Upper lobe of right lung (tissue), 1 donor: ENCODE measurements at places on chromosomes 4 and X. TPM values are rescaled to one million over a fixed set of nuclear protein-coding genes. Genes with fewer than 3 reads are reported as not detected.

GRCh38 chr4:95959633-95960032 is 119.7 kb downstream of the PDHA2 start:
- no peak for DNase-seq

- DNase-seq = no peak
These were observed 145.1 kb downstream of the CBR4 start for GRCh38 chr4:168864821-168865541.

CXCR3 gene
- total RNA-seq = 1.6 TPM

DNA sequence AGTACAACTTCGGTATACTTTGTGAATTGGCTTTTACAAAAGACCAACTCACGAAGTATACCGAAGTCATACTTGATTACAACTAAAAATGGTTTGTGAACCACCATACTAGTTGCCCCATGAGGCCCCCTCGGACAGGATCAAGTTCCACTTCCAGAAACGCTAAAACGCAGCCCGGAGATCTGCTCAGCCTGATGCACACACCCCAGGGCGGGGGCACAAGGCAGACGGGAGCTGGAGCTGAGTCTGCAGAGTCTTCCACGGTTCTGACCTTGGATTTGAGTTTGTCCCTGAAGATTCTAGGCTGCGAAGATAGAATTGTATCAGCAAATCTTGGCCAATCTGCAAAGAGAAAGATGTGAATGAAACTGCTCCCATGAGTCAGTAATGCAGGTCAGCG is 118.1 kb downstream of the SORCS2 start:
- no peak for DNase-seq

- no peak for DNase-seq
These were observed 24.7 kb downstream of the RPL9 start for GRCh38 chr4:39433878-39434492.

GRCh38 chr4:117326091-117326490 is 240.7 kb upstream of the TRAM1L1 start:
- DNase-seq = no peak

- DNase-seq = no peak
These were observed at the start of gene GDPD2 for GRCh38 chrX:70422851-70423341. GDPD2 (plus strand) TSS chrX:70423314; CDS start chrX:70424985, 1,671 bp downstream.

DNA sequence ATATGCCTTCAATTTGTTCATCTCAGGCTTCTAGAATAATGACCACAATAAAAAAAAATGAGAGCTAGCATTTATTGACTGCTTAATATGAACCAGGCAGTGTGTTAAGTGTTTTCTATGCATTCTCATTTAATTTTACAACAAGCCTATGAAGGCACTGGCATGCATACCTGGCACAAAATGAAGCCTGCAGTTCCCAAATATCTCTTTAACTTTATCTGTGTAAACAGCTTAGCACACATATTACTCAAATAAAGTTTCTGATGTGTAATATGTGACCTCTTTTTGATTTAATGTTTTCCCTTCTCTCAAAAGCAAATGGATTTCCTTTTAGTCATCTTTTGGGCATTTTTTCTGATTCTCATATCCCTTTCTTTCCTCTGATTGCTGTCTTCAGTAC is 671.8 kb downstream of the PCDH7 start:
- no peak for DNase-seq

DNA sequence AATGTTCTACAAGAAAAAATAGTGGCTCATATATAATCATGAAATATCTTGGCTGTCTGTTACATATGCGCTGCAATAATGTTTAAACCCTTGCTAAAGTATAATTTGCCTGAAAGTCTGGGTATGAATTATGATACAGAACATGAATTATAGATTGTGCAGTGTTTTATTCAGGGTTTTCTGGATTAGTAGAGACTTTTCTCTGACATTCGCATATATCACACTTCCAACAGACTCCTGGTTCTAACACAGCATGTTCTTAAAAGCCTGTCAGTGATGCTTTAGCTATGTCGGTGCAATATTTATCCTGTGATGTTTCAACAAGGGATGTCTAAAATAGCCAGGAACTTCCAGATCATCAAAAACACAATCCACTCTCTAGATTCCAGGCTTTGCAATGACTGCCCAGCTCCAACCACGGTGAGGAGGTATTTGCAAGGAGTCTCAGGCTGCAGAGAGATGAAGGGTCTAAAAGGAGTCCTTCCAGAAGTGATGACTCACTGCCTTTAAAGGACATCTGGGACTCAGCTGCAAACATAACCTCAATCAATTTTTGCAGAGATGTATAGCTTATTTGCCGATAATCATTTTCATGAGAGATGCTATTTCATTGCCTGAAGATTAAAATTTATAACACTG is 69.4 kb downstream of the RWDD4 start:
- no peak for DNase-seq

SPANXA1 gene
- not detected for total RNA-seq

MAGEA12 gene
- not detected for total RNA-seq

GRCh38 chrX:119935215-119935874 is 8.2 kb downstream of the NKAP start:
- no peak for DNase-seq

DNA sequence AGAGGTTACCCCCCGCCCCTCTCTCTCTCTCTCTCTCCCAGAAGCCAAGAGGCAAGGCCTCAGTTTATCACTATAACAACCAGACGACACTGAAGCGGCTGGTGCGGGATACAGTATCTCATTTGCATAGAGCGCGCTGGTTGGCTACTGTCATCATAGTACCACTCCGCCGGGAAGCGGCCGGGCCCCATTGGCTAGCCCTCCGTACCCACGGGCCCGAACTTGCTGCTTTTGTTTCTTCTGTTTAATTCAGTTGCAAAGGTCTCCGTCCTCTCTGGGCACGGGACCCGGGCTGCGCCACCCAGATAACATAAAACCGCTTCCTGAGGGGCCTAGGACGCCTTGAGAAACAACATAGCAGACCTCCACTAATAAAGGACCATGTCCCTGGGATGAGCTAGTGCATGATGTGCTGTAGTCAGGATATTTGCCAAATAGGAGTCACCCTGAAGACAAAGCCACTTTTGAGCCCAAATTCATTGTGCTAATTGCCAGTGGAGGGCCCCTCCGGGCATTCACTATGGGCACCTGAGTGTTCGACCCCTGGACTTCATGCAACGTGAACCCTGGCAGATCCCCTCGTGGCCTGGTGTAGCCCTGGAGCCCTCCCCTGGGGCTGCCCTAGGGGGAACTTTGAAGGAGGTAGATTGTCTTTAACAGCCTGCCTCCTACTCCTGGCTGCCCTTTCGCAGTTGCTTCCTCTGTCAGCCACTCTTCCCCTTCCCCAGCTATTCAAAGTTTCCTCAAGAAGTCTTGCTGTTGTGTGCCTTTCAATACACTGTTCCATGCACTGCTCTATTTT is at the start of gene PCYT1B:
PCYT1B (minus strand) TSS at position 91 of the 802 bp plus-strand sequence. CDS start 242 bp downstream, outside the sequence.
- DNase-seq = peak; percentile 62

DNA sequence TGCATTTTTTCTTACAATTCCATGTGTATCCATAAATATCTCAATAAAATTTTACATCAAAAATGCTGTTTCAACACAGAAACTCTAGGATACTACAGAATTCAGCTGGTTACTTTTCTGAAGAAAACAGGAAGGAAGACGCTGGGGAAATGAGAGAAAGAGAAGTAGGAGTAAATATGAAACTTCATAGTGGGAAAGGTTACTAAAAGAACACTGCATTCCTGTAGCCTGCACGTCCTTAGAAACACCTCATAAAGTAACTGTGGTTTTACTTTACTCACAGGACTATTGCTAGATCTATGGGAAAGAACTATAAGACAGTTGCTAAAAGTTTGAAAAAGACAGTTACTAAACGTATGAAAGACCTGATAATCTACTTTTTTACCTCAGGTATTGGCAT is 23.1 kb downstream of the ATP11C start:
- DNase-seq = no peak

SMAD1 gene
- total RNA-seq = 23.9 TPM

- no peak for DNase-seq
These were observed 8.7 kb upstream of the ITGB1BP2 start for GRCh38 chrX:71292669-71293365.

DNA sequence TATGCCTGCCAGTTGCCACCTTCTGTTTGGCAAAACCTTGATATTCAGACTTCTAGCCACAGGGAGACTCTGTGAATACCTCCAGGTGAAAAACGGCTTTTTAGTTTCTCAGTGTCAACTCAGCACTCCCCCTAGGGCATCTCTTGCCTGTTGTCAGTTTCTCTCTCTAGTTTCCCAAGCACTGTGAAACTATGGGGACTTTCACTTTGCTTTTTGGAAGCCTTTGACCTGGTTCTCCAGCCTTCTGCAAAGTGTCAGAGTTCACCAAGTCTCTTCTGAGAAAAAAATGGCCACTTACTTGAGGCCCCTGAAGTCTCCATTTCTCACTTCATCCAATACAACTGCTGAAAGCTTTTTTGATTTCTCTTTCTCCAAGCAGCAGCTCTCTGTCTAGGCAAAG is 521.5 kb downstream of the INPP4B start:
- no peak for DNase-seq

DNA sequence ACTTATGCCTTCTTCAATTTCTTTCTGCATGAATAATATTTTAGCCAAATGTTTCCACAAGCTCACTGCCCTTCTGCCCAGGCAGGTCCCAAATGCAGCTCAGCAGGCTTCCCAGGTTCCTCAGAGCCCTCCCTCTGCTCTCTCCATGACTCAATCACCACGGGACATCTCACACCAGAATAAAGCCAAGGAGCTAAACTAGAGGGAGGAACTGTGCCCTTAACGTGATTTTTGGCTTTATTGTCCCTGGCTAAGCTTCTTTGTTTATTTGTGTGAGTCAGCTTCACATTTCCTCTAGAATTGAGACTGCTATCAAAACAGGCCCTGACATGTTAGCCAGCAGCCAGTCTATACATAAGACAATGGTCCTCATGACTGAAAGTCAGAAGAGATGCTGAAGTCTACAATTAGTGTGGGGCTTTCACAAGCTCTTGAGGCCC is 186.4 kb upstream of the GALNT7 start:
- no peak for DNase-seq

DNA sequence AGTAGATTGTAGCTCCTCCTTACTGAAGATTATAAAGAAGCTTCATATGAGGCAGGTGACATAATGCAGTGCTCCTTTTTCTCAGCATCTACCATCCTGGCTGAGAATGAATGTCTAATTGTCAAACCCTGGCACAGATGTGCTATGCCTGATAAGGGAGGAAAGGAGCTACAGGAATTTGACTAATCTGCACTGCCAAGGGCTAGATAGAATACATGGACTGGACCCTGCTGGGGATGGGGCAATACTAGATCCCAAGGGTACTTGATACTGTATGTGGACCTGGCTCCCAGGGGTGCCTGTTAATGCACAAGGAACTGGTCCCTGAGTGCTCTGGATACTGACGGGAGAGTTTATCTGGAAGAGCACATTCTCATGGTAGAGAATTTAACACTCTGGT is 362.2 kb upstream of the EMCN start:
- DNase-seq = no peak

DNA sequence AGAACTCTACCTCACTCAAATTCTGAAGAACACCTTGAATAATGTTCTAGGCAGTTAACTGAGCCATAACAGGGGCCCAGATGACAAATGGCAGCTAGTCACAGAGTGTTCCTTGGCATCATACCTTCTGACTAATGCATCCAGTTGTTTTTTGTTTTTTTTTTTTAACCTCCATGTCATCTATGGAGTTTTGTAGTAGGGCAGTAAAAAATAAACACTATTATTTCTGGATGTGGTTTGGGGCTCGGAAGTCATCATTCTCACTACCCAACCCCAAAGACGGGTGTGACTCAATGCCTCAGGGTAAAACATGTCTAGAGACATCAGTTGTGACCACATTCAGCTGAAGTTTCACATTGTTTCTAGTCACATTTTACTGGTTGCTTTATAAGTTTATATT is 31.2 kb upstream of the MCF2 start:
- DNase-seq = no peak

DNA sequence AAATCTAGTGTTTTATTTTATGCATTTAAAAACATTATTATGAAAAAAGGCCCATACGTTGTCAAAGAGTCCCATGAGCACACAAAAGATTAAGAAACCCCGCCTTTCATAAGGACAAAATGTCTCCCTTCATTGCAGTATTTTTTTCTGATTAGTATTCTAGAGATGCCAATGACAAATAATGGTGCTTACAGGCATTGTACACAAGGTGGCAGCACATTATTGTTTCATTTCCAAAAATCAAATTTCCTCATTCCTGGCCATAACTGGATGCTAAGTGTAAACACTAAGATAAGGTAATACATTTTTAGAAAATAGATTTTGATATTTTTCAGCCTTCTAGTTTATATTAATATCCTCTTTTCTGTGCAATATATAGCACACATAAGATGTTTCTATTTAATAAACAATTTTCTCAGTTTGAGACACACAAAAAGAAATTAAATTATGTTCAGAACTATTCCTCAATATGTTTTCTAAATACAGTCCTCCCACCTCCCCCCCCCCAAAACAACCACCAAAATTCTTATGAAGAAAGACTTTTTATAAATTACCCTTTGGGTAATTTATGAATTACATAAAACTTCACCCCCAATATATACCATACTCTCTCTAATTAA is 47.7 kb downstream of the TIGD2 start:
- DNase-seq = no peak

SPANXD gene
- not detected for total RNA-seq

GRCh38 chrX:115939070-115939469 is 231.5 kb upstream of the AGTR2 start:
- DNase-seq = no peak

SLC4A4 gene
- 28.5 TPM for total RNA-seq

CAPN6 gene
- 0.43 TPM for total RNA-seq

DNA sequence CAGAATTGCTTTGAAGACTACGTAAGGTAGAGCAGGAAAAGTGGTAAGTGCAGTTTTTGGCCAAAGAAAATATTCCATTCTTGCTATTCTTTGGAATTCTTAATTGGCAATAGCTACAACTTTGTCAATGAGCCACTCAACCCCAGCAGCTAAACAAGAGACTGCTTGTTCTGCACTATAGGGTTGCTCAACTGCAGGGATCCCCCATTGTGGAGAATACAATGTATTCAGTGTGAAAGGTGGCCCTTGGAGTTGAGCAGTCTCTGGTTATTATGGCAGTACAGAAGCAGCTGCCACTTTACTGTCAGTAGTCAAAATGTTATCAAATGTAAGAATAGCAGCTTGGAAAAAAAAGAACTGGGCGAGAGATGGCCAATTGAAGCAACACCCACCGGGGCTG is 808.7 kb downstream of the CENPC start:
- DNase-seq = no peak

CLCN5 gene
- total RNA-seq = 12.2 TPM

- DNase-seq = no peak
These were observed 605.2 kb downstream of the KLHL13 start for GRCh38 chrX:117511379-117511778.

FAM47E gene
- 3.6 TPM for total RNA-seq

RIPPLY1 gene
- total RNA-seq = not detected

CFAP47 gene
- total RNA-seq = not detected

DNA sequence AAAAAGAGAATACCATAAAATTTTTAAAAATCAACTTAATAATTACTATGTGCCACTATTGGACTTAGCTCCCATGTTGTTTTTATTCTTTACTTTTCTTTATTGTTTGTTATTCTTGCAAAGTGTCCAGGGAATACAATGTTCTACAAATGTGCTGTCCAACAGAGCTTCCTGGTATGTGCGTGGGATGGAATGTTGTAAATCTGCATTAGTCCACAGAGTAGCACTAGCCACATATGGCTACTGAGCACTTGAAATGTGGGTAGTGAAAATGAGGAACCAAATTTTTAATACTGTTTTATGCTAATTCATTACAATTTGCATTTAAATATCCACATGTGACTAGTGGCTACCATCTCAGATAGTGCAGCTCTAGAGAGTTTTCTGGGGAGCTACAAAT is 14.3 kb upstream of the CORIN start:
- DNase-seq = no peak

ACE2 gene
- total RNA-seq = 3.4 TPM

RAB41 gene
- not detected for total RNA-seq

- peak; percentile 91 for DNase-seq
These were observed at the start of gene BCOR for GRCh38 chrX:40097504-40098263. BCOR (minus strand) TSS chrX:40097958; CDS start chrX:40077929, 20,029 bp downstream.

IL13RA1 gene
- total RNA-seq = 74.2 TPM

RHOXF1 gene
- 0.72 TPM for total RNA-seq

GPC3 gene
- total RNA-seq = 67.7 TPM
